ENCODE measurements at places on chromosomes 3 and 15.
A peak's percentile ranks its signal among the peaks of the same experiment; 100 is the strongest.

DNA sequence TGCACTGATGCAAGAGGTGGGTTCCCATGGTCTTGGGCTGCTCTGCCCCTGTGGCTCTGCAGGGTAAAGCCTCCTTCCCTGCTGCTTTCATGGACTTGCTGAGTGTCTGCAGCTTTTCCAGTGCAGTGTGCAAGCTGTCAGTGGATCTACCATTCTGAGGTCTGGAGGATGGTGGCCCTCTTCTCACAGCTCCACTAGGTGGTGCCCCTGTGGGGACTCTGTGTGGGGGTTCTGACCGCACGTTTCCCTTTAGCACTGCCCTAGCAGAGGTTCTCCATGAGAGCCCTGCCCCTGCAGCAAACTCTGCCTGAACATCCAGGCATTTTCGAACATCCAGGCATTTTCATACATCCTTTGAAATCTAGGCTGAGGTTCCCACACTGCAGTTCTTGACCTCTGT, 329.8 kb upstream of the NAALADL2 start:
- no peak for DNase-seq

GRCh38 chr3:182740710-182741109, 52.6 kb upstream of the ATP11B start:
- DNase-seq: no peak

DNA sequence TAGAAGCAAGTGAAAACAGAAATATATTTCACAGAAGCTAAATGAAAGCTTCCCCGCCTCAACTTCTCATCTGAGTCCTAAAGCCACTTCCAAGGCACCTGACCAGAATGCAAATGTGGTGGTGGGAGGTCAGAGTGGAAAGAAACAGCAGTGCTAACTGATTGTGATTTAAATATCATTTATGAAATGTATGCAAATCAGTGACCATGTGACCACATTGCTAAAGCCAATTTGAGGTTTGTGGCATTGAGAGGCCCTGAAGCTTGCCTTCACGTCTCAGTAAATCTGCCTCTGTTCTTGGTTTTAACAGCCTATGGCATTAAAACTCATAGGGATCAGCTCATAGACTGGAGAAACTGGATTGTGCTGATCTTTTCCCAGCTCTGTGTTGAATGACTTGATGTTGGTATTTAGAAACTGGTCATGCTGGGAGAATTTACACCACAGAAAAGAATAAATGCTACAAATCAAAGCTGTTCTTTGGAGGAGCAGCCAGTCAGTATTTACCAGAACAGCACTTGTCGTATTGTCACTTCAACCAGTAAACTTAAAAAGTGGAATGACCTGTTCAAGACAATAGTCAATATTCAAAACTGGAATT, 481.4 kb upstream of the ALCAM start:
- DNase-seq: no peak

DNA sequence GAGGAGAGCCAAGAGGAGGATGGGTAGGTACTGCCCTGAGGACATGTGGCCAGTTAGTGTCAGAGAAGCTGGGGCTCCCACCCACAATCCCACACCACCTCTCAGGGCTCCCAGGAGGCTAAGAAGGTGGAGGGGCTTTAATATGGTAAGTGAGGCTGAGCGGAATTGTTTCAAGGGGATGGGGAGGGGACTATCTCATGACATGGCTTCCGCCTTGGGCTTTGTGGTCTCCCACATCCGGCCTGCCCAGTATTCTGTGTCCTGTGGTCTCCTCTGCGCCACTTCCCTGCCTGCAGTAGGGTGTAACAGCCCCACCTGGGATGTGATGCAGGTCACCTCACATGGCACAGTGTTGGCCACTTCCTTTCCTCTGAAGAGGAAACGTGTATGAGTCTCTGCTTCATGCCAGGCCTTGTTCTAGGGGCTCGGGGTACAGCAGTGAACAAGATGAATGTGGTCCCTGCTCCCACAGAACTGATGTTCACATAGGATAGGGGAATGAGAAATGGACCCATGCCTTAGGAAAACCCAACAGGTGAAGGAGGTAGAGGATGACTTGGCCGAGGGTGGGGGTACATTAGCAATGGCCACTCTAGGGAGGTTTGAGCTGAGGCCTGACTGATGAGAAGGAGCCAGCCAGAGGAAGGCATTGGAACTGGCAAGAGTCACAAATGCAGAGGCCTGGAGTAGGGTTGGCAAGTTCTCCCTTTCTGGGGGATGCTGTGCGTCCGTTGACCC, 3.2 kb downstream of the NEIL1 start:
- DNase-seq: peak; percentile 15

DNA sequence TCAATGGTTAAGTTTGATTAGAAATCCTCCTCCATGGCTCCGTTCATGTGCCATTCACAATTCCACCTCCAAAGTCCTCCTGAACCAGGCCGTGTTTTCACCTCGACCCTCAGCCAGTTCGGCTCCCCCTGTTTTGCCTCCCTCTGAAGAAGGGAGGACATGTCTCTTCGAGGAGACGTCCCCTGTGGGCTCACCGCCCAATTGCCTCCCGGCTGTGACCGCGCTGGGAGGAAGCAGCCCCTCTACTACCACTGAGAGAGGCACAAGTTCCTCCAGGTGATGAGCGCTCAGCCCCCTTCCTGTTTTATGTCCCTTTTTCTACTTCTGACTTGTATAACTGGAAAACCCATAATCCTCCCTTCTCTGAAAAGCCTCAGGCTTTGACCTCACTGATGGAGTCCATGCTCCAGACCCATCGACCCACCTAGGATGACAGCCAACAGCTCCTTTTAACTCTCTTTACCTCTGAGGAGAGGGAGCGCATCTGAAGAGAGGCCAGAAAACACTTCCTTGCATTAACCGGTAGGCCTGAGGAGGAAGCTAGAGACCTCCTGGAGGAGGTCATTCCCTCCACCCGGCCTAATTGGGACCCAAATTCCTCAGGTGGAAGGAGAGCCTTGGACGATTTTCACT, 4.7 kb downstream of the DET1 start:
- DNase-seq: no peak

GRCh38 chr3:139187648-139188047, 143.0 kb upstream of the PRR23C start:
- no peak for DNase-seq

- no peak for DNase-seq
Measured at GRCh38 chr3:101637451-101637850, 39.5 kb downstream of the ZBTB11 start.

- DNase-seq: no peak
Measured at GRCh38 chr3:183437061-183437460, 8.6 kb upstream of the MCF2L2 start.

- DNase-seq: no peak
Measured at GRCh38 chr3:28328188-28329151, 20.1 kb upstream of the ZCWPW2 start.

GRCh38 chr3:11379824-11380701, 107.9 kb downstream of the ATG7 start:
- no peak for DNase-seq

- DNase-seq: no peak
Measured at GRCh38 chr15:60062826-60063225, 58.7 kb downstream of the FOXB1 start.

- DNase-seq: peak; percentile 73
Measured at GRCh38 chr15:40320931-40321371, 2.5 kb upstream of the INAFM2 start.

GRCh38 chr15:90677807-90678790, 39.0 kb upstream of the BLM start:
- DNase-seq: no peak

- no peak for DNase-seq
Measured at GRCh38 chr3:15794303-15794771, 3.4 kb downstream of the ANKRD28 start.

DNA sequence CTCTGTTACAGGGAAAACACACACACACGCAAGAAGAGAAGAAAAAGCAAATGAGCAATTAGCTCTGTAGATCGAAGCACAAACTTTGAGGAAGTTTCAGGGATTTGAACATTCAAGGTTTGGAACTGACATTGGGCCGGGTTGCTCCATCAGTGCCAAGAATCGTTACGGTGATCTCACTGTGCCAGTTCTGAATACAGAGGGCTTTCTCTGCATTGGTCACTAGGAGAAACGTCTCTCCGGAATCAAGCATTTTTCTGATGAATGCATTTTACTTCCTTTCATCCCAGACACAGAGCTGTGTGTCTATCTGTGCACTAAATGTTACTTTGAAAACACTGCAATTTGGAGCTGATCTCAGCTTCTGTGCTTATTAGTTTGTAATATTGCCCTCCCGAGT, 11.2 kb downstream of the HRH1 start:
- DNase-seq: no peak

DNA sequence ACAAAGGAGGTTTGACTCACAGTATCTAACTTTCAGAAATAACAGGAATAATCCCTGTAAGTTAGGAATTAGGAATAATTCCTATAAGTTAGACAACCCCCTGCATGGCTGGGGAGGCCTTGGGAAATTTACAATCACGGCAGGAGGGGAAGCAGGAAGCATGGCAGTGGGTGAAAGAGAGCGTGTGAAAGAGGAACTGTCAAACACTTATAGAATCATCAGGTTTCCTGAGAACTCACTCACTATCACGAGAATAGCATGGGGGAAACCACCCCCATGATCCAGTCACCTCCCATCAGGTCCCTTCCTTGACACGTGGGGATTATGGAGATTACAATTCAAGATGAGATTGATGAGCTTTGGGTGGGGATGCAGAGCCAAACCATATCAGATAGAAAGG, 385.5 kb downstream of the IL20RB start:
- DNase-seq: no peak

GRCh38 chr3:184676927-184677326, 34.9 kb downstream of the MAGEF1 start:
- DNase-seq: no peak

DNA sequence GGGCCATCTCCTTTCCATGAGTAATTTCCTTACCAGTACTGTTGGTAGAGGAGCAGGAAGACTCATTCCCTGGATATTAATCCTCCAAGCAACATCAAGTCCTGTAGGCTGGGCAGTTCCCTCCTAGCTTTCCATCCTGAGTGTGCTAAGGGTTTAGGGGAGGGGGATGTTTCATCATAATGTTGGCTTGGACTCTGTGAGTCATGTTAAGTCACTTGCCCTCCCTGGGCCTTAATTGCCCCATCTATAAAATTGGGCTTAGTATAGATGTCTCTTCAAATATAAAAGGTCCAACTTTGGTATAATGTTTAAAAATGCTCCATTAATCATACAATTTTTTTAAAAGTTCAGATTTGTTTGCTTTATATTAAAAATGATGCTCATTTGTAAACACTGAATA, 52.7 kb downstream of the TLE3 start:
- DNase-seq: no peak

- no peak for DNase-seq
Measured at GRCh38 chr3:51530485-51530884, 8.0 kb upstream of the RAD54L2 start.

DNA sequence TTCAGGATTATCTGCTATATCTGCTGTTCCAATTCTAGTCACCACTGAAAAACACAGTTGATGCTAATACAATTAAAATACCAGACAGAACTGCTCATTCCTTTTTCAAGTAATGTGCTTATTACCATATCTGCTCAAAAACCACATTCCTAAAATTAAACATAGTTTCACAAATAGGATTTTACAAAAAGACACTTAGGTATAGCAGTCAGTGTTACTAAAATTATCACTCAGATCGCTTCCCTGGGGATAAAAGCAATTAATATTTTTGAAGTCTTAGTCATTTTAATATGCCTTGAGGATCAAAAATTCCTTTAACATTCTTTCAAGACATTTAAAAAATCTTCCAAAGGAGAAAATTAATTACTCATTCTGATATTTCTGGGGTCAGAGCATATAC, 71.5 kb downstream of the RAD18 start:
- DNase-seq: no peak

- no peak for DNase-seq
Measured at GRCh38 chr3:196514913-196515621, at the start of gene SMCO1. Gene SMCO1 (minus strand): TSS chr3:196515346. CDS start chr3:196515209, 137 bp downstream.

- DNase-seq: no peak
Measured at GRCh38 chr15:62403164-62403809, 238.2 kb upstream of the C2CD4B start.

GRCh38 chr15:73005446-73005845, 46.8 kb upstream of the NEO1 start:
- DNase-seq: no peak

- DNase-seq: no peak
Measured at GRCh38 chr3:17442332-17443049, 299.9 kb downstream of the TBC1D5 start.

DNA sequence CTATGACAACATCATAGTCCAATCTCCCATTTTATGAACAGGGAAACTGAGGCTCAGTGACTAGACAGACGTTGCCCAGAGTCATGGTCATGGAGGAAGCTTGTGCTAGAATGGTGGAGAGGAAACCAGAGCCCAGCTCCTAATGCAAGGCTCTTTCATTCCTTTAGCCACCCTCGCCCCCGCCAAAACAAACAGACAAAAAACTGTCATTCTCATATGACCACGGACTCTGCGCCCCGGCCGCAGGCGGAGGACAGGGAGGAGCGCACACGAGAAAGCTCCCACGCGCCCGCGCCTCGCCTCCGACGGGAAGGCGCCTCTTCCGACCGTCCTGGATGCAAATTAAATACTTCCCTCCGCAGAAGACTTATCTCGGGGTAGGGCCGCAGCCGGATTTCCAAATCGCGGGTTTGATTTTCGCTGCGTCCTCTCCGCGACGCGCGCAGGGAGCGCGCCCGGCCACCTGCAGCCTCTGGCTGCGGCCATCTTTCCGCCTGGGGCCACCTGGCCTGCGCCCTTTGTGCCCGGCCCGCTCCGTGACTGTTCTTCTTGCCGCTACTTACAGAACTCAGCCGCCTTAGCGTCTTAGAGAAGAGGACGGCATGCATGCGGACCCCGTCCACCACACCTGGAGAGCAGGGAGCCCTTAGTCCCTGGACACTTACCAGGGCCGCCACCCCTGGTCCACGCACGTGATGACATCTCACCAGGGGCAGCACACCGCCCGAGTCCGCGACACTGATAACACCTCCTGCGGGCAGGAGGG, 670 bp upstream of the ATP13A3 start:
- DNase-seq: peak; percentile 36

DNA sequence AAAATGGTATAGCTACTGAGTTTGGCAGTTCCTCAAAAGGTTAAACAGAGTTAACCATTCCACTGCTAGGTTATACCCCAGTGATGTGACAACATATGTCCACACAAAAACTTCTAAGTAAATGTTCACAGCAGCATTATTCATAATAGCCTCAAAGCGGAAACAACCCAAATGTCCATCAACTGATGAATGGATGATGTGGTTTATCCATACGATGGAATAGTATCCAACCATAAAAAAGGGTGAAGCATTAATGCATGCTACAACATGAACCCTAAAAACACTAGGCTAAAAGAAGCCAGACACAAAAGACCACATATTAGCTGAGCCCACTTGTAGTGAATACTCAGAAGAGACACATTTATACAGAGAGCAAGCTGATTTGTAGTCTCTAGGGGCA, 9.0 kb downstream of the XXYLT1 start:
- no peak for DNase-seq

DNA sequence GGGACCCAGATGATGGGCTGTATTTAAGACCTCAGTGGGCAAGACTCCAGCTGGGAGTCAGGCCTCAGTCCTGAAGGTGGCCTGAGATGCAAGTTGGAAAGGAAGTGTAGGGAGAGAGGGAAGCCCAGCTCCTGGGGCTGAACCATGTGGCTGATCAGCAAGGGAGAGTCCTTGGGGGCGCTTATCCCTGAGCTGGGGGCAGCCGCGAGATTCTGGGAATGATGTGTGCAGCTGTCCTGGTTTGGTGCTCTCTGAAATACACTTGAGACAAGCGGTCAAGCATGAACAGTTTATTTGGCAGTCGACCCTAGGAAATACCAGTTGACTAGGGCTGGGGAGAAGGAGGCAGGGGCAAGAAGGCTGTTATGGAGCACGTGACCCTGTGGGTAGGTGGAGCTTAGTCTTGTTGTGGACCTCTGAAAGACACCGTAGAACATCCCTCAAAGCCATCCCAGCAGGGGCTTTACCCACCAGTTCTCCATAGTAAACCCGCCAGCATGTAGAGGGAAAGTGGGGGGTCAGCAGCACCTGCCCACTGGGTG, 41.8 kb upstream of the SLC6A11 start:
- DNase-seq: no peak
